ENCODE measurements at places on chromosomes 11 and 22.
A peak's percentile ranks its signal among the peaks of the same experiment; 100 is the strongest.

DNA sequence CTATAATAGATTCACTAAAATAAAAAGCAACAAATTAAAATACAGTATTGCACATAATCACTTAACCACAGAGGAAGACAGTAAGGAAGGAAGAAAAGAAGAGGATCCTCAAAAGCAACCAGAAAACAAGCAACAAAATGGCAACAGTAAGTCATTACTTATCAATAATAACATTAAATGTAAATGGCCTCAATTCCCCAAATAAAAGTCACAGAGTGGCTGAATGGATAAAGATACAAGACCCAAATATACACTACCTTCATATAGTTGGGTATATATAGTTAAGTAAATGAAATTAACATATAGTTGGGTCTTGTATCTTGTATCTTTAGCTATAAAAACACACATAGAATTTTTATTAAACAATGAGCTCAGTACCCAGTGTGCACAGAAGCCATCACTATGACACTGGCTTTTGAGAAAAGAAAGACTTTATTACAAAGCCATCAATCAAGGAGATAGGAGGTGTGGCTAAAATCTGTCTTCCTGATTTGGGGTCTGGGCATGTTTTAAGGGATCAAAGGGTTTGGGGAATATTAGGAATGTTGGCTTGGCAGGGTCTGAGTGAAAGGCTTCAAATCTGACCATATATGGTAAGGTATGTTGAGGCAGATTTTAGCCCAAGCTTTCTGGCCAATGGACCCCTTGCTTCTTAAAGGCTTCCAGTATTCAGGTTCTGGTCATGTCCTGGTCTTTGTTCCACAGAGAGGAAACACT is 13.4 kb upstream of the GLYAT start:
- DNase-seq: no peak

DNA sequence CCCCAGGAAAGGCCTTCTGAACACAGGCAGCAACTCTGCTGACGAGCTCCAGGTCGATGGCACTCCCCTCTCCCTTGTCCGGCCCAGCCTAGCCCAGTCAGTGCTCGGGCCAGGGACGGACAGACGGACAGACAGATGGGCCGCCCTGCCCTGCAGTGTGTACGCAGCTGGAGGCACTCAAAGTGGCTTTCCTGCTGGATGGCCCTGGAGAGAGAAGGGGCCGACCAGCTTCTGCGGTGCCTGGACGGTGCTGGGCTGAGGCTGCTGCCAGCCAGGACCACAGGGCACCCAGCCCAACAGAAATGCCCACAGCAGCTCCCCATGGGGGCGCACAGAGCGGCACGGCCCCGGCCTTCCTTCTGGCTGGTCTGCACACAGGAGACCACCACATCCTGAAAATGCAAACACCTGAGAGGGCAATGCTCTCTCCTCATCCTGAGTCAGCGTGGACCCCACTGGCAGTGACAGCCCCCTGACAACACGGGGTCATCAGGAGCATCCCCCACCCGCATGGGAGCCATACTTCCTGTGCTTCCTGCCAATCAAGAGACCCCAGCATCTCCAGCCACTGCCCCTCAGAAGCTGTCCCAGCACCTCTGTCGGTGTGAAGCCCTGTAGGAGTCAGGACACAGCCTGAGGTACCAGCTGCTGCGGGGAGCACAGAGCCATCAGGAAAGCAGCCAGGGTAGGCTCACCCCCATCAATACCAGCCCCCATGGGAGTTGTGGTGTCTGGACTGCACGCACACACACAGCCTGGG is 692 bp upstream of the MOB2 start:
- no peak for DNase-seq

DNA sequence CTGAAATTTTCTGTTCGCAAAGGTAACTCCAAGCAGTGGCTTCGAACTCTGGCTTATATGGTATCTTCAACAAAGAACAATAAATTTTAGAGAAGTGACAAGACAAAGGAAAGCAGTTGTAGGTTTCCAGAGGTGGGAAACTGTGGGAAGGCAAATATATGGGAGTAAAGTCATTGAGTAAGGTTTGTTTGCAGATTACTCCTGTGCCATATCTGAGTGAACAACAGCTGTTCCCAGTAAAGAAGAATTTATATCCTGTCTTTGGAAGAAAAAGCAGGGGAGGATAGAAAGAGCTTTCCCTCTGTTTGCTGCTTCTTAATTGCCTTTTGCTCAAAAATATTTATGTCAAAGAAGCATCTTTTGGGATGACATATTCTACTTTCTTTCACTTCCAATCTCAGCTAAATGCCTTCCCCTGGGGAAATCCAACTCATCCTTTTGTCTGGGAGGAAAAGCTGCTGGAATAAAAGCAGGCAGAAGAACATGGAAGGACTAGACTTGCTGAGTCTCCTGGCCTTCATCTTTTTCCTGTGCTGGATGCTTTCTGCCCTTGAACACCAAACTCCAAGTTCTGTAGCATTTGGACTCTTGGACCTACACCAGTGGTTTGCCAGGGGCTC is 10.4 kb upstream of the RCN1 start:
- DNase-seq: no peak

- no peak for DNase-seq
Observed at GRCh38 chr11:97963528-97964331, 1057.0 kb upstream of the CNTN5 start.

GRCh38 chr11:47268448-47269001 is 1.4 kb upstream of the MADD start:
- DNase-seq: no peak

DNA sequence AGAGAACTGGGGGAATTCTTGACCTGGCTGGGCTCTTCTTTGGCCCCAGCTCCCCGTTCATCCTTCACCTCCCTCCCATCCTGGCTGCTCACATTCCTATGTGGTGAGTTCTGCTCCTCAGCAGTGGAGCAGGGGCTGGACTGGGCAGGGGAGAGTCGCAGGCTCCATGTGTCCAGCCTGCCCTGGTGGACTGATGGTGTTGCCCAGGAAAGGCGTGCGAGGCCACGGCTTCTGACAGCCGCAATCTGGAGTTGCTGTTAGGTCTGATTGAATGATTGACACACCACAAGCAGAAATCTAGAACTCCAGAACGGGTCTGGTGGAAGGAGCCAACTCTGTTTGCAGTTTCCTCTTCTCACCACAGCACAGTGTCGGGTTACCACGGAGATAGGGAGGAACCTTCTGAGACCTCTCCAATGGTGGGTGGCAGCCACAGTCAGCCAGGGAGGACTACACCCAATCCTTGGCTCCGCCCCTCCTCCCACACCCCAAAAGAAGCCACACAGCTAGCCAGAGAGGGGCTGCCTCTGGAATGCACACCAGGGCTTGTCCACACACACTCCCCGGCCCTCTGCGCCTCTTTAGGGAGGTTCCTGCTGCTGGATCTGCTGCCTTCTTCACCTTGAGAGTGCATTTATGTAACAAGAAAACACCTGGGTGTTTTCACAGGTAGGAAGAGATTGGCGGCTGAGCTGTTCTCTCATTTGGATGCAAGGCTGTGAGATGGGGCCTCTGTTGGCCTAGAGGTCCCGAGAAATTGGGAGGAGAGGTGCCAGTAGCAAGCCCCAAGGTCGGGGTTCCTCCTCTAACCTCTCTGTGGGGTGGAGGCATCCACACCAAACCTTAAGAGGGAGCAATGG is 56.4 kb upstream of the CD44 start:
- DNase-seq: peak; percentile 83

DNA sequence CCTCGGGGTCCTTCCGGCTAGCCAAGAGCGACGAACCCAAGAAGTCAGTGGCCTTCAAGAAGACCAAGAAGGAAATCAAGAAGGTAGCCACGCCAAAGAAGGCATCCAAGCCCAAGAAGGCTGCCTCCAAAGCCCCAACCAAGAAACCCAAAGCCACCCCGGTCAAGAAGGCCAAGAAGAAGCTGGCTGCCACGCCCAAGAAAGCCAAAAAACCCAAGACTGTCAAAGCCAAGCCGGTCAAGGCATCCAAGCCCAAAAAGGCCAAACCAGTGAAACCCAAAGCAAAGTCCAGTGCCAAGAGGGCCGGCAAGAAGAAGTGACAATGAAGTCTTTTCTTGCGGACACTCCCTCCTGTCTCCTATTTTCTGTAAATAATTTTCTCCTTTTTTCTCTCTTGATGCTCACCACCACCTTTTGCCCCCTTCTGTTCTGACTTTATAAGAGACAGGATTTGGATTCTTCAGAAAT is 1.9 kb upstream of the GCAT start:
- no peak for DNase-seq

DNA sequence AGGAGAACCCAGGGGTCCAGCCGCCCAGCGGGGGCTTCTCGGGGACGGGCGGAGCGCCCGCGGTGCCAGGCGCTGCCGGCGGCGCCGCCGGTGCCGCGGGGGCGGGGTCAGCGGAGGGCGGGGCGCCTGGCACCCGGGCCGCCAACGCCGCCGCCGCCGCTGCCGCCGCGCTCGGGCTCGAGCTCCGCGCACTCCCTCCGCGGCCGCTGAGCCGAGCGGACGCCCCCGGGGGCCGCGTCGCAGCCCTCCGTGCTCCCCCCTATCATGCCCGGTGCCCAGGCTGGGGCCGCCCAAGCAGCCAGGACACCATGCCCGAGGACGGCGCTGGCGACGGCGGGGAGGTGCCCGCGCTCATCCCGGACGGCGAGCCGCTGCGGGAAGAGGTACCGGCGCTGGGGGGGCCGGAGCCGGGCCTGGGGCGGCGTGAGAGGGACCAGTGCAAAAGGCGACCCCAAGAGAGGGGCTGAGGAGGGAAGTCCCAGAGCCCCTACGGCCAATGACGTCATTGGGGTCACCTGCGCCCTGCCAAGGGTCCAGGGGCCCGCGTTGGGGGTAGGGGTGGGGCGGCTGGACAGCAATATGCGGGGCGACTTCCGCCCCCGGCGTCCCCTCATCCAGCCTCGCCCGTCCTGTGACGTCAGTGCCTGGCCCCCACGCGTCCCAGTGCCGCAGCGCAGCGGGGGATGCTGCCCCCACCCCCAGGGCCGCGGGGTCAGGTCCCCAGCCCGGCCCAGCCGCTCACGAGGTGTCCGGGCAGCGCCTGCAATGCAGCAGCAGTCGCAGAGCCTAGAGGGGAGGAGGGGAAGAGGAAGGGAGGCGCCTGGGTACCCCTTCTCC is at the start of gene TMEM151A:
TSS of gene TMEM151A (plus strand) at position 189 of the 837 bp plus-strand sequence. CDS start at position 309, 120 bp downstream.
- no peak for DNase-seq

DNA sequence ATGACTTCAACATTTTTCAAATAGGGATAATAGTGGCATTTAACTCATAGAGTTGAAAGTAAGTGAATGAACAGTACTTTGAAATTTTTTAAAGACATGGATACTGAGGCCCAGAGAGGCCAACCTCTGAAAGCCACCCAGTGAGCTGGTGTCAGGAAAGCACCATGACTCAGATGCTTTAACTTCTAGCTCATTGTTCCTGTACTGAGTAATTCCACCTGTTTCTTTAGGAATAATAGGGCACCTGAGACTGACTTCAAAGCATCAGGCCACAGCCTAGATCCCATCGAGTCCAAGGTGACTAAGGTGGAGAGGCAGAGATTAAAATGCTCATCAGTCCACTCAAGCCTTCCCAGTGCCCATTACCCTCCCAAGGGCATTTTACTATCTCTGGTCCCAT is 491.8 kb upstream of the TENM4 start:
- no peak for DNase-seq

DNA sequence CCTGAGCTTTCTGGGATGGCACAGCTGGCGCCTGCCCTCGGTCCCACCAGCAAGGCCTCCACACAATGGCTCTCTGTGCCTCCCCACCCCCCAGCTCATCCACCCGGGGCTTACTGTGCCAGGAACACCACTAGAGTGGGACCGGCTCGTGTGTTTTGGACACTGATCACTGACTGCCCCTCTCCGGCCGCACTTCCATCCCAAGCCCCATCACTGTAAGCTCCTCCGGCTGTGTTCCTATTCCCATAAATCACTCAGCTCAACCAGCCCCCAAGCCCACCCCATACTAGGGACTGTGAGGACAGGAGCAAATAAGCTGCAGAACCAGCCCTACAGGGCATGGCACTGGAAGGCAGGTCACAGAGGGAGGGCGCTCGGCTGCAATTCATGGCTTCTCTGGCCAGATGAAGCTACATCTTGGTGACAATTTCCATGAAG is 7.3 kb downstream of the APBB1 start:
- DNase-seq: no peak

GRCh38 chr11:13596611-13597326 is 71.7 kb upstream of the FAR1 start:
- no peak for DNase-seq

- DNase-seq: no peak
Observed at GRCh38 chr11:114307524-114308203, 11.5 kb downstream of the NNMT start.

GRCh38 chr22:40009951-40010671 is 15.4 kb downstream of the FAM83F start:
- DNase-seq: no peak

DNA sequence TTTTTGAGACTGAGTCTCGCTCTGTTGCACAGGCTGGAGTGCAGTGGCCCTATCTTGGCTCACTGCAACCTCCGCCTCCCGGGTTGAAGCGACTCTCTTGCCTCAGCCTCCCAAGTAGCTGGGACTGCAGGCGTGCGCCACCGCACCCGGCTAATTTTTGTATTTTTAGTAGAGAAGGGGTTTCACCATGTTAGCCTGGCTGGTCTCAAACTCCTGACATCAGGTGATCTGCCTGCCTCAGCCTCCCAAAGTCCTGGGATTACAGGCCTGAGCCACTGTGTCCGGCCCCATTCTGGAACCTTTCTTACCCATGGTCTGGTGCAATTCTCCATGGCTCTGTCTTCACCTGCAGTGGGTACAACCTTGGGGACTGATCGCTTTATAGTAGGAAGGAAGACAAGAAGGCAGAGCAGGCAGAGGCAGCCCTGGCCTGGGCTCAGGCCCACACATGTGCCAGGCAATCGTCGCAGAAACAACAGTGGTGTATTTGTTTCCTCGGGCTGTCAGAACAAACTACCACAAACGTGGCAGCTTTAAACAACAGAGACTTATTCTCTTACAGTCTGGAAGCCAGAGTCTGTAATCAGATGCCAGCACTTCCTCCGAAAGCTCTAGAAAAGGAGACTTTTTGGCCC is 4.0 kb upstream of the PTGDR2 start:
- no peak for DNase-seq

DNA sequence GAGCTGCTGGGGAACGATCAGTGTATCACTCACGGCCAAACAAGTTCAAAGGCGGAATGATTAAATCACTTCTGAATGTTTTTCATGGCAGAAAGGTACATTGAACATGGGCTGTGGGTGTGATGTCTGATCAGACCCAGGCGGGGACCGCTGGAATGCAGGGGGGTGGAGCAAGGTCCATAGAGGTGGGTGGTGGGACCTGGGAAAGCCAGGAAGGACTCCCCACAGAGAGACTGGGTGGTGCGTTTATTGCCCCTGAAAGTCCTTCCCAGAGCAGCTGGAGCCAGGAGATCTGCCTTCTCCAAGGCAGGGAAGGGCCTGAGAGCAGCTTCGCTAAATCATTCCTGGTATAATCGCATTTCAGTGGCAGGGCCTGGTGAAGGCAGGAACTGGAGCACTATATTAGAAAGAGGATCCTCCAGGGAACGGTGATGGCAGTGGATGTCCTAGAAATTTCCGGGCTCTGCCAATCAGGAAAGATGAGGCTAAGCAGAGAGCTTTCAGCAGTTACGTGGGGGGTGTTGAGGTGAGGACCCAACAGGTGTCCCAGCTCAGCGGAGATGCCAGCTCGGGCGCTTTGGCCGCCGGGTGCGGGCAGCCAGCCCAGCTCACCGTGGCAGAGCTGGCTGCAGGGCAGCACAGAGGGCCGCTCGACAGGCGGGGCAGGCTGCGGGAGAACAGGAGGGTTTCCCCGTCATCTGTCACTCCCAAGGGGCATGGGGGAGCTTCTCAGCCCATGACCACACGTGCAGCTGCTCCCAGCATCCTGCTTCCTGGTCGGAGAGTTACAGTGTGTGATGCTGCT is 271.7 kb downstream of the CTTN start:
- no peak for DNase-seq

GRCh38 chr11:82003671-82004515 is 729.8 kb downstream of the FAM181B start:
- no peak for DNase-seq

All from GM13976 (cell line).